NCI-H748 treated with DMSO at 0.1 percent for 48 hours (cell line): ENCODE measurements at places on chromosomes 6 and 20.

- DNase-seq, result no peak
These were observed 33.1 kb downstream of the SRC start for GRCh38 chr20:37378785-37379598.

- peak; percentile 98 for DNase-seq
These were observed 152.1 kb upstream of the RALGAPA2 start for GRCh38 chr20:20864351-20865096.

DNA sequence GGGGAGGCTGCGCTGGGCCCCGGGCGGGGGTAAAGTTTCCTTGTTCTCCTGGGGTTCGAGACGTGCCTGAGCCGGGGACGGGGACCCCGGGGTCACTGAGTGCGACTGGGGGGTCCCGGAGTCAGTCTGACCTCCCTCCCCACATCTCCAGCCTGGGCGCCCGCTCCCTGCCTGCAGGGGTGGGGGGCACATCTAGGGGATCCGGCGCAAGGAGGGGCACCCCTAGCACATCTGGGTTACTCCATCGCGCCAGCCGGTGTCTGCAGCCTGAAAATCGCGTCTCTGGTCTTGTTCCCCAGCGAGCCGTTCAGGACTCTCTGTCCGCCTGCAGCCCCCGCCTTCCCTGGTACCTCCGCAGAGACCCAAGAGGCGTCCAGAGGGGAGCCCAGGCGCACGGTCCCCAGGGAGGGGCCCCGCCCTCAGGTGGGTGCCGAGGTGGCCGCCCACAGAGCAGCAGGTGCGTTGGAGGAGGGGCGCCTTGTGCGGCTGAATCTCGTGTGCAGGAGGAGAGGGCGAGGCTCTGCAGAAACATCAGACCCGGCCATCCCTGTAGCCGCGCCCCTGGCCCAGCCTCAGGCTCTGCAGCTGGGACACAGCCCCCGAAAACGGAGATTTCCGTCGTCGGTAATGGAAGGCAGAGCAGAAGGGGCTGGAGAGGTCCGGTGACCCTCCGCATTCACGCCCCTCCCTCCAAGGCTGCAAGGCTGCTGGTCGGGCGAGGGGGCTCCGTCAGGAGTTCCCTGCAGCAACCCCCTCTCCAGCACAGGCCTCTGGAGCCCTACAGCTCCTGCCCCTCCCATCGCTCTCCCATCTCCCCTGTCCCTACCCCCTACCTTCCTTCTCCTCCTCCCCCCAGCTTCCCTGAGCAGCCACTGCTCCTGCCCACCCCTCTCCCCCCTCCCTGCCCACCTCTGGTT is 628 bp upstream of the CHRNA4 start:
- no peak for DNase-seq

DNA sequence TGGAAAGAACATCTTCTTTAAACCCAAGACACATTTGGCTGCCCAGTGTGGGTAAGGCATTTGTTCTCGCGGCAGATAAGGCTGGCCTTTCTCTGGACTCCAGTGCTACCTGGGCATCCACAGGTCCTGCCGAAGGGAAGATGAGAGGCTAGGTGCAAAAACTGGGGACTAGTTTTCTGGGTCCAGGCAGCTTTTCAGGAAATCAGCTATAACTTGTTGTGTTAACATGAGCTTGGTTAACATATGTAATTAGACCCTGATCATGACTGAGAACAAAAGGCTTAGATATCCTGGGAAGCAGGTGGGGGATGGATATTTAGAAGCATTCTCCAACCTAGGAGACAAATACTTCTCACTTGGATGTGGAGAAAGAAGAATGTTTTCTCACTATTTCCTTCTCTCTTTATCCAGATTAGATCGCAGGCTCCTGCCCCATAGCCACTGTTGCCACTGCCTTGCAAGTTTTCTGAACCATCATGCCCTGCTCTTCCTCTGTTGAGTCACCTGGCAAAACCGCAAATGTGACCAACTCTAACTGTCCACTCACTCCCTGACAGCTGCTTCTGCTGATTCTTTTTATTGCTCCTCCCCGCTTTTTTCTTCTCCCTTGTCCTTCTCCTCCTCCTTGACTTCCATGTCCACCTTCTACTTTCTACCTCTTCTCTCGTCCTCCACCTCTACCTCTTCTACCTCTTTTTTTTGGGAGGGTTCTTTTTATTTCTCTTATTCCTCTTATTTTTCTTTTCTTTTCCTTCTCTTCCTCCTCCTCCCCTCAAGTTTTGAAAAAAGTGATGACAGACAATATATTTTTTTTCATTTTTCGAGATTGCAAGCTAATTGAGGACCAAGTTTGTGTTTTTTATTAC is 258.1 kb downstream of the UTRN start:
- DNase-seq, result no peak

DNA sequence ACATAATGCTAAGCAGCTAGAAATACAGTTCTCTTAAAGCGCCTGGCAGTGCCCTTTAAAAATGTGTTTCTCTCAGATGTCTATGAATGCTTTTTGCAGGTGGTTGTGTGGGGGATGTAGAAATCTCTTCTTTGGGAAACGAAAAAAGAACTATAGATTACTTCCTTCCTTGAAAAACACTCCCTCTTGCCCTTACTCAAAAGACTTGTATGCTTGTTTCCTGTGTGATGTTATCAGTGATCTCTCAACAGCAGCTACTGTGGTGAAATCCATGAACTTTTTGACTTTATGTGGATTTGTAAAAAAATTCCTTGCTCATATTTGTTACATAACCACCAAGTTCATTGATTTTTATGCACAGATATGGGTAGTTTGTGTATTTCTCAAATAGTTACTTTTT is 916.5 kb downstream of the QKI start:
- no peak for DNase-seq

- no peak for DNase-seq
These were observed 59.2 kb downstream of the SNRNP48 start for GRCh38 chr6:7649037-7649810.

- peak; percentile 47 for DNase-seq
These were observed 28.2 kb downstream of the CGA start for GRCh38 chr6:87066449-87067333.
